Coronary artery (tissue), 2 donors: ENCODE measurements at places on chromosomes 7 and 10.

DNA sequence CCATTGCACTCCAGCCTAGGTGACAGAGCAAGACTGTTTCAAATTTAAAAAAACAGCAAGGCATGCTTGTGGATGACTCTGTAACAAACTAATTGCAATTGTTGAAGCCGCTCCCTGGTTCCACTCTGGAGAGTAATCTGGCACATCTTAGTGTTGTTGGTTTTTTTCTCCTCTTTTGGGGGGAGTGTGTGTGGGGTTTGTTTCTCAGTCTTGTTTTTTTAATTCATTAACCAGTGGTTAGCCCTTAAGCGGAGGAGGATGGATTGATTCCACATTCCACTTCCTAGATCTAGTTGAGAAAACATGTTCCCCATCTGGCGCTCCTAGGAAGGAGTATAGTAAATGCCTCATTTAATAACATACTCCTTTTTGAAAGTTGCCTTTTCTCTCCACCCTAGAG lies 8.6 kb upstream of the ZNF713 start:
- no peak for DNase-seq

DNA sequence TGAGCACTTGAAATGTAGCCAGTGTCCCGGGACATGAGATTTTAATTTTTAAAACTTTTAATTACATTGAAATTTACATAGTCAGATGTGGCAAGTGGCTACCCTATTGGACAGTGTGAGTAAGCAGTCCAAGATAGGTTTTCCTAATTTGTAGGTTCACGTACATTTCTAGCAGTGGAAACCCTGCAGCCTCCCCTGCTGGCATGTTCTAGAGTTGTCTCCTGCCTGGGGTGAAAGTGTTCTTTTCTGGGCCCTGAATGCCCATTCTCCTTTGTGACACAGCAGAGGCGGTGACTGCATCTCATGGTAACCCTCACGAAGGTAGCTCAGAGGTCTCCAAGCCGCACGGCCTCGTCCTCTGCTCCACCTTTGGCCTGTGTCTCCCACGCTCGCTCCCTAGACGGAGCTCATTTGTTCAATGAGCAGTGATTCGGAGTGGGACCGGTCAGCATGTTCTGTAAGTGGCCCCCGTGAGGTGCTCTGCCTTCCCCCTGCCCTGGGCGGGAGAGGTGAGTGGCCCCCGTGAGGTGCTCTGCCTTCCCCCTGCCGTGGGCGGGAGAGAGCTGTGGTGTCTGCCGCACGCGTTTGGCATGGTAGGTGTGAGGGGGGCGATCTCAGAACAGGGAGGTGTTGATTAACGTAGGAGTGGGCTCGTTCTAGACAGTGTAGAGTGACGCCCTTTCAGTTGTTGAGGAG lies 18.0 kb downstream of the WDR37 start:
- no peak for DNase-seq

DNA sequence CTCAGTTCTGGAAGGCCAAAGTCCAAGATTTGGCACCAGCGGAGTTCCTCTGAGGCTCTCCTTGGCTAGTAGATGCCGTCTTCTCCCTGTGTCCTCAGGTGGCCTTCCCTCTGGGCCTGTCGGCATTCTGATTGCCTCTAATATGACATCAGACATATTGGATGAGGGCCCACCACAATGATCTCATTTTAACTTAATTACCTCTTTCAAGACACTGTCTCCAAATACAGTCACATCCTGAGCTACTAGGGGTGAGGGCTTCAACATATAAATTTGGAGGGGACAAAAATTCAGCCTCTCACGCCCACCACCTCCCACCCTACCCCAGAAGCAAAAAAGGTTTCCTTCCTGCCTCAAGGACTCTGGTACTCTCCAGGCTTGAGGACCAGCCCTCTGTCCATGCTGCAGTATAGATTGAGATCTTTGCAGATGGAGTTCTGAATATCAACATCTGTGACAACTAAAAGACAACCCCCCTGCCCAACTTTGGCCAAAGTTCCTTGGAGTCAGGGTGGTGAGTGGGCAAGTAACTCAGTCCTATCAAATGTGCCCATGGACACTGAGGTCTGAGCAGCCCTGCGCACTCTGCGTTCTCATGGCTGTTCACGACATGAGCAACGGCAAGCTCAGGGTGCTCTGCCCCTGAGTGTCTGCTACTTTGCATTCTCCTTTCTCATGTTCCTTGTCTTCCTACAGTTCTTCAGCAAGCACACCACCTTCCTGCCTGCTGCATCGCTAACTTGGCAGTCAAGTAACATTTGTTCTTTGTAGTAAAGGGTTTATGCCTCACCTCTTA lies 11.5 kb downstream of the TMEM176B start:
- no peak for DNase-seq

DNA sequence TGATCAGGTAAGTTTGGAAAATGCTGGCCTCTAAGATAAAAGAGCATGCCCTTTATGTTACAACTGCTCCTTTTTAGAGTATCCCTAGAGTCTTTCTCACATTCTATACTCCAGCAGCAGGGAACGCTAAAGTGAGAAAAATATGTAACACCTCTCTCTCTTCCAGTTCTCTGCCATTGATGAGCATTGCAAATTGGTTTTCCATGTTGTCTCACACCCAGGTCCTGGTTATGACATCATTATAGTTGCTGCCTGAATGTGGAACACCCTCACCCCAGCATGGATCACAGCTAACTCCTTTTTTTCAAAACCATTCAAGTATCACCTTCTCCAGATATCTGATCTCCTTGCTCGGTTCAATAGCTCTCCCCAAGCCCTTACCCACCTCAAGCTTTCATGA lies 84.4 kb downstream of the DGKI start:
- DNase-seq = no peak

DNA sequence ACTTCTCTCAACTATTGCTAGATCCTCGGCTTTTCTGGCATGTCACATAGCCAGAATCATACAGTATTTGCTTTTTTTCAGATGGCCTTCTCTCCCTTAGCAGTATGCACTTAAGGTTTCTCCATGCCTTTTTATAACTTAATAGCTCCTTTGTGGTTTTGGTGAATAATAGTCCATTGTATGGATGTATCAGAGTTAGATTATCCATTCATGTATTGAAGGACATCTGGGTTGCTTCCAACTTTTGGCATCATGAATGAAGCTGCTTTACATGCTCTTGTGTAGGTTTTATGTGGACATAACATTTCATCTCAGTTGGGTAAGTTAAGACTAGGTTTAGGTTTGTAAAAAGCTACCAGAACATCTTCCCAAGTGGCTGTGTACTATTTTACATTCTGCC lies 4.6 kb downstream of the ATP5F1C start:
- no peak for DNase-seq

- DNase-seq = no peak
Measured at GRCh38 chr7:105932835-105933477, 30.1 kb upstream of the CDHR3 start.
